ENCODE measurements at places on chromosomes 16 and 17.

- no peak for DNase-seq
Measured at GRCh38 chr16:56603589-56603988, 4.8 kb upstream of the MT2A start.

DNA sequence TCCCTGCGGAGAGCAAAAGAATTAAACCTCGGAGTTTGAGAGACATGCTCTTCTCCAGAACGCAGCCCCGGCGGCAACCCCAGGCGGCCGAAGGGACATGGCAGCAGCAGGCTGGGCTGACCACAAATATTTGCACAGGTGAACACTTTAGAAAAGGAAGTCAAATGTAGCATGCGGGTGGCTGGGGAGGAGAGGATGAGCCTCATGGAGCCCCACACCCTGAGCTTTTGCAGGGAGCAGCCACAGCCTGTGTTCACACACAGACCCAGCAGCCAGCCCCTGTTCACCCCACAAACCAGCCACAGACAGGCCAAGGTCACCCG, 17.8 kb downstream of the HS3ST6 start:
- no peak for DNase-seq

DNA sequence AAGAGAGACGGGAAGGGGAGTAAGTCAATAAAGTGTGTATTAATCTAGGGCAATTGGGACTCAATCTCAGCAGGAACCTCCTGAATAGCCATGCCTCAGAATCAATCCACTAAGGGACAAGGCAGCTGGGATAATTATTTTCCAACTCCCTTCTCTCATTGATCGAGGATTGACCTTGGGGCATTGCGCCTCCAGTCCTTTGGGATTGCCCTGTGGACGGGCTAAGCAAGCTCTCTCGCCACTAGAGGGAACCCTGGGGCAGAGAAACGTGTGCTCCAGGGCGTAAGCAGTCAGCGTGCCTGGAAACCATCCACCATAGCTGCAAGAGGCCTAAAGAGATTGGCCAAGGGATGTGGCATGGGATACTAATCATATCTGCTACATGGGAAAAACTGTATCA, 53.9 kb upstream of the ERCC4 start:
- no peak for DNase-seq

GRCh38 chr16:11396241-11397048, 51.2 kb downstream of the RMI2 start:
- peak; percentile 87 for DNase-seq

- no peak for DNase-seq
Measured at GRCh38 chr17:39996162-39996561, 15.6 kb downstream of the PSMD3 start.

DNA sequence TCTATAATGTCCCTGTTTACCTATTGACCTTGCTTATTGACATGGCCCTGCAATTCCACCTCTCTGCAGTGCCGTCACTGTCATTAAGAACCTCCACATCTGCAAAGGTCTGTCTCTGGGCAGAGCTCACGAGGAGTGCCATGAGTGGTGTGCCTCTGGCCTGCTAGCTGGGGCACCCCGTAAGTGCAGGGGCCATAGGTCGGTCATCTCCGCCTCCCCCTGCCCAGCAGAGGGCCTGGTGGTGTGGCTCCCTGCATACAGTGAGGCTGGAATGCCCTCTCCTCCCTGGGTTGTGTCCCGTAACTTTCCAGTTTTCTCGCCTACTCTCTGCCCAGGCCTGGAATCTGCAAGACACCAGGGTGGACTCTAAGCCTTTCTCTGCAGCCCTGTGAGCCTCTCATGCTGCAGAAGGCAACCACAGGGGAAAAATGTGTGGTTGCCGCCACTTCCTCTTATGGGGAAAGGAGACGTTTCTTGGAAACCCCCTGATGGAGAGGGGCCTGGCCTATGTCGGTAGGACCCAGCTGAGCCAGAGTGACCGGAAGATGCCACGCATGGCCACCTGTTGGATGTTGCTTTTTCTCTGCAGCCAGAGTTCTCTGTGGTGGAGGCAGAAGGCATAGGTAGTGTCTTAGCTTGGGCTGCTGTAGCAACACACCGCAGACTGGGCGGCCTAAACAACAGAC, 2.7 kb upstream of the SNX20 start:
- no peak for DNase-seq

DNA sequence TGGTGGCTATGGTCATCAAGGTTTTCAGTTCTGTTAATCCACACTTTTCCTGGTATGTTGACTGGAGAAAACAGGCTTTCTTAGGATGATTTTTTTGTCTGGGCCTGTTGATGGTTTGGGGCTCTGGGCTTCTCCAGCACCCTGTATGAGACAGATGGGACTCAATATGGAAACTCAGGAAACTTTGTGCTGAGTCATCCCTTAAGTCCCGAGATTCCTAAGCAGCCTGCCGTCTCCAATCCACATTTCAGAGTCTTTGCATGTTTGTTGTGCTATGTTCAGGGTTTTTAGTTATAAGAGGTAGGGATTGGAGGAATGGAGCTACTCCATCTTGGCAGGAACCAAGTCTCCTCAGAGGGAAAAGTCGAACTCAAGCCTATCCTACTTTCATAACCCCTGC, 253.3 kb upstream of the FOXF1 start:
- DNase-seq, result peak; percentile 20

GRCh38 chr17:16989230-16989952, 17.5 kb upstream of the TNFRSF13B start:
- DNase-seq, result no peak

DNA sequence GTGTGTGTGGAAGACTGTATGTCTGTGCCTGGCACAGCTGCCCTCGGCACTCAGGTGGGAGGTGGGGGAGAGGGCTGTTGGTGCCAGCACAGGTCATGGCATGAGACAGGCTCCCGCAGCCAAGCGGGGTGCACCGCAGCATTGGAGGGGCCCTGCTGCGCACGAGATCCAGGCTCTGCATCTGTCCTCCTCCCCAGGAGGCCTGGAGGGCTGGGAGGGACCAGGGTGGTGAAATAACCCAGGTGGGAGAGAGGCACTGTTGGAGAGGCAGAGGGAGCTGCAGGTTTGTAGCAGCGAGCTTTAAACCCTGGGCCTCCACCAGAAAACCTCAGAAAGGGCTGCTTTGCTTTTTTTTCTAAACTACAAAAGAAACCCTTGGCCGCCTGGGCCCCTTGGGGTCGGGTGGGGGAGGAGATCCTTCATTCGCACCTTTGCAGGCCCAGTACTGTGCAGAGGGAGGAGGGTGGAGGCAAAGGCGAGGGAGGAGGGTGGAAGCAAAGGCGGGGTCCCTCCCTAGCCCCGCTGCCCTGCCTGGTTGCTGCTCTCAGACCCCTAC, 241.7 kb downstream of the SEC14L1 start:
- DNase-seq, result no peak

GRCh38 chr16:62392698-62393097, 356.5 kb upstream of the CDH8 start:
- DNase-seq, result no peak

GRCh38 chr17:78208486-78208885, 5.6 kb upstream of the BIRC5 start:
- DNase-seq, result no peak

GRCh38 chr16:73614131-73614530, 566.2 kb upstream of the ZFHX3 start:
- DNase-seq, result no peak

DNA sequence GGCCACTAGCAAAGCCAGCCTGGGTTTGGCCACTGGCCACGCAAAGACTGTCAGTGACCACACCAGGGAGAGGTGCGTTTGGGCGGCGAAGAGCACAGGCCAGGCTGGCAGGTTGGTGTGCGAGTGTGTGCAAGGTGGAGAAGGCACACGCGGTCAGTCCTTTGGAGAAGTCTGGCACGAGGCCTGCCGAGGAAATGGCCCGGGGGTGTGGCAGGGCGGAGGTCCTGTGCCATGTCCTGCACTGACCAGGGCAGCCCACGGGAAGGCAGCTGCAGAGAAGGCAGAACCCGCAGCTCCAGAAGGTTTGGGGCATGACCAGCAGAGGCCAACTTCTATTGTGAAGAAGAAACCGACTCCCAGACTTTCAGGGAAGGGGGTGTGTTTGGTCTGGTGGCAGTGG, 90.8 kb downstream of the ADCY9 start:
- DNase-seq, result no peak

DNA sequence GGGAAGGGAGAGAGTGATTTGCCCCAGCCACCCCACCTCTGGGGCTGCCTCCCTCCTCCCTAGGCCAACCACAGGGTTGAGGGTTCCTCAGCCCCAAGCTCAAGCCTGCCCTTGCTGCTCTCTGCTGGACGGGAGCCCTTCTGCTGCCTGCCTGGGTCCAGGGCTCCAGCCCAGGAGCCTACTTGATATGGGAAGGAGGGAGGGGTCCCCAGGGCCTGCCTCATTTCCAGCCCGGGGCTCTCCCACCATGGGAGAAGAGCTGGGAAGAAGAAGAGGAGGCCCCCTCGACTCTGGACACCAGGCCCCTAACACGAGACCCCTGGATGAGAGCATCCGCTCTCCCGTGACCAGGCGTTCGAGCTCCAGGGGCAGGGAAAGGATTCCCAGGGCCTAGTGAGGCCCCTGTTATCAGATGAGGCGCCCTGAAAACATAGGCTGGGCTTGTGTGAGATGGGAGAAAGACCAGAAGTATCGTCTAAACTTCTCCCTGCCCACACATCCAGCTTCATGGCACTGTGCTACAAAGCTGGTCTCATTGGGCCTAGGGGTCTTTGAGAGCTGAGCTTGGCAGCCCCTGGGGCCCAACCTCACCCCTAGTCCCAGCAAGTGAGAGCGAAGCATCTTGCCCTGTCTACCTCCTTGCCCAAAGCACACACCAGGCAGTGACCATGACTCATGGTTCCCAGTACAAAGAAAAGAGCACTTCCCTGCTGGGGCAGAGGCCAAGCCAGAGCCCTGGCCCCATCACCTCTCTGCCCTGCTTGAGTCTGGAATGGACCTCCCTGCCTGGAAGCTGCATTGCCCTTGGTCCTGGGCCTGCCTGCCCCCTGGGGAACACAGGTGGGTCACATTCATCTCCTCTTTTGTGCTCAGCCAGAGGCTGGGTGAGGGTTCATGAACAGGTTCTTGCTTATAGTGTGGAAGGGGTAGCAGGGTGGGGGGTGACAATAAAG, 987 bp downstream of the SLC16A5 start:
- no peak for DNase-seq

- DNase-seq, result no peak
Measured at GRCh38 chr17:27985306-27985705, 57.2 kb upstream of the NLK start.

- no peak for DNase-seq
Measured at GRCh38 chr16:84751947-84752346, 52.1 kb downstream of the USP10 start.

DNA sequence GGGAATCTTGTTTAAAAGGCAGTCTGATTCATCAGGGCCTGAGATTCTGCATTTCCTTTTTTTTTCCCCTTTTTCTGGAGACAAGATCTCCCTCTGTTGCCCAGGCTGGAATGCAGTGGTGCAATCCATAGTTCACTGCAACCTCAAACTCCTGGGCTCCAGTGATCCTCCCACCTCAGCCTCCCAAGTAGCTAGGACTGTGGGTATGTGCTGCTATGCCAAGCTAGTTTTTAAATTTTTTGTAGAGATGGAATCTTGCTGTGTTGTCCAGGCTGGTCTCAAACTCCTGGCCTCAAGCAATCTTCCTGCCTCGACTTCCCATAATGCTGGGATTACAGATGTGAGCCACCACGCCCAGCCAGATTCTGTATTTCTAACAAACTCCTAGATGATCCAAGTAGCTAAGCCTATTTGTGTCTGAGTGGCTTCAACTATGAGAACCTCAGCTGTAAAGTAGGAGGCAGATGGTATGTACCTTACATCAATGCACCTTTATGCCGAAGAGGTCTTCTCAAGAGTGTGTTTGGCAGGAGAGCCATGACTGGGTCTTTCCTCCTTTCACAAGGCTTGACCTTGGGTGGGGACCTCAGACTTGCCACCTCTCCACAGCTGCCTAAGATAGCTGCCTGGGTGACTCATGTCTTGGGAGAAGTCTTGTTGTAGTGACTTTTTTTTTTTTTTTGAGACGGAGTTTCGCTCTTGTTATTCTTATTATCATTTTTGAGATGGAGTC, 10.9 kb downstream of the LDAF1 start:
- no peak for DNase-seq

DNA sequence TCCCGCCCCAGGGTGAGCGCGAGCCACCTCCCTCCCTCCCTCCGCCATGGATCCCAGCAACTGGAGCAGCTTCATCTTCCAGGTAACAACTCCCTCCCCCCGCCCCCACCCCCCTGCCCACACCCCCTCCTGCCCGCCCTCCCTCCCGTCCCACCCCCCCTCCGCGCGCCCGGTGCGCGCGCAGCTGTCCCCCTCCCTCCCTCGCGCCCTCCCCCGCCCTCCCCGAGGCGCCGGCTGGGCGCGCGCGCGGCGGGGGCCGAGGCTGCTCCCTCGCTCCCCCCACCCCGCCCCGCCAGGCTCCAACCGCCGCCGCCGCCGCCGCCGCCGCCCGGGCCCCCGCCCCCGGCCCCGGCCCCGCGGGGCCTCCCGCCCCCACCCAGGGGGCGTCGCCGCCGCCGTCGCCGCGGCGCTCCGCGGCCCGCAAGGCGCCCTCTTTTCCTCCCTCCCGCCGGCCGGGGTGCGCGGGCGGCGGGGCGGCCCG, at the start of gene MAZ:
MAZ (plus strand) TSS at position 431 of the 481 bp plus-strand sequence. CDS start 173 bp downstream, outside the sequence.
- DNase-seq, result no peak

DNA sequence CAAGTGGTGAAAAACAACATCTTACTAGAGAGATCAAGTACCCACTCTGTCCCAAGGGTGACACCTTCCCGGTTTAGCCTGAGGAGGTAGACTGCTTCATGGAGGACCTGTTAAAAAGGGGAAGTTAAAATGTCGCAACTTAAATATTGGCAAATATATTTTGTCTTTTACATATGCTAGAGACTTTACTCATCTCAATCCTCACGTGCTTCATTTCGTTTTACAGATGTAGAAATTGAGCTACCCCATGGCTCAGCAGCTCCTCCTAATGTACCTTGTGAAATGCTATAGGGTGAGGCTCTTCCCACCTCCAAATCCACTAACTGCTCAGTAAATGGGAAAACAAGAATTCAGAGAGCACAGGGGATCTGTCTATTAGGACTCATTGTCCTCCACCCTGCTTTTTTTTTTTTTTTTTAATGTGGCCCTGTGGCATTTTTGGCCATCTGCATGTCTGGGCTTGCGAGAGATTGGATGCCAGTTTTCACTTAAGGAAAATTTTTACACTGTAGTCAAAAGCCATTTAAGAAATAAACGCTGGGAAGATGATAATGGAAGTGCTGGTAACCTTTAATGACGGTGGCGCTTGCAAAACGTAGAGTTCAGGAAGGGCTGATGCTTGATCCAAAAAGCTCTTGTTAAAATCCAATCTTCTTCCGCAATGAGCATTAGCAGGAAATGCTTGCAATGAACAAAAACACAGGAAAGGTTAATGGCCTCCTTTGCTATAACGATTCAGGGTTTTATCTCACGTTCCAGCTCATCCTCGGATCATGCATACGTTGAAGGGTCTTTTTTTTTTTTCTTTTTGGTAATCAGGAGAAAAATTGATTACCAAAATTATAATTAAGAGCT, 39.8 kb downstream of the HSBP1 start:
- no peak for DNase-seq

GRCh38 chr16:12618515-12618914, 185.2 kb downstream of the CPPED1 start:
- no peak for DNase-seq

DNA sequence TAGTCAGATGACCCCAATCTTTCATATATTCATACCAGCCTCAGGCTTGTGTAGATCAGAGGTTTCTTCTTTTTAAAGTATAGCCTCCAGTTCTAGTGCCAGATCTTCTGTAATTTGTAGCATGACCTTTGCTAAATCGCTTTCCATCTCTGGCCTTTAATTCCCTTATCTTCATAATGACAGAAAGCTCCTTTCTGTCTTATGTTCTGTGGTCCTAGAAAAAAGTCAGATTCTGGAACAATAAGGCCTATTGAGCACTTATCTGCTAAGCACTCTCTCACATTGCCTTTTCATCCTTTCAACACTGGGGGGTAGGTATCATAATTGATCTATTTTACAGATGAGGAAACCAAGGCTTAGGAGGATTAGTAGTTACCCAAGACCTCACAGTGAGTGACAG, 9.2 kb downstream of the CCL16 start:
- DNase-seq, result no peak
